ENCODE measurements at places on chromosomes 11 and 22. TPM values are rescaled to one million over a fixed set of nuclear protein-coding genes. Genes with fewer than 3 reads are reported as not detected.

- H3K27me3 ChIP-seq, result no peaks in the 10 kb centered on the region
- no peaks in the 10 kb centered on the region for H3K4me1 ChIP-seq
- H3K4me3 ChIP-seq, result no peak overlapping the region
- DNase-seq, result no peak
- no peaks in the 10 kb centered on the region for H3K36me3 ChIP-seq
- no peak overlapping the region for H3K27ac ChIP-seq
Observed at GRCh38 chr11:82969811-82970210, 68.3 kb downstream of the DDIAS start.

- H3K4me1 ChIP-seq, result peaks cover 6% of the 10 kb centered on the region
- no peaks in the 10 kb centered on the region for H3K27me3 ChIP-seq
- no peaks in the 10 kb centered on the region for H3K36me3 ChIP-seq
- no peak for DNase-seq
Observed at GRCh38 chr11:57596266-57596885, 1.1 kb upstream of the SERPING1 start.

DNA sequence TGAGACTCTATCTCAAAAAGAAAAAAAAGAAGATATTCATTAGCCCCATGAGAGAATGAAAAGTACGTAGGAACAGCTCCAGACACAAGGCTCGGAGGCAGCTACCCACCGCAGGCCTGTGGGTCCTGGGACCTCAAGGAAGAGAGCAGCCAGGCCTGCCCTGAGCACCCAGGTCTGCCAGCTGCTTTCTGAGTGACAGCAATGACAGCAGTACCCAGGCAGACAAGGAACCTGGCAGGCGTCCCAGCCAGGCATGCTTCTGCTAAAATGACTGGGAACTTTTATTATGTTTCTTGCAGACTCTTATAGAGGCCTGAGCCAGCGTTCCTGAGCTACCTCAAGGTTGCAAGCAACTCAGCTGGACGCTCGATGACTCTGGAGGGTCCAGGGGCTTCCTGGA, 31.6 kb downstream of the CPT1A start:
- no peak for DNase-seq
- no peaks in the 10 kb centered on the region for H3K27me3 ChIP-seq
- H3K36me3 ChIP-seq, result 0 out of 2 replicates have a peak, but pooled peaks cover 3% of the 10 kb centered on the region
- H3K4me1 ChIP-seq, result no peaks in the 10 kb centered on the region
- no peak overlapping the region for H3K4me3 ChIP-seq
- H3K27ac ChIP-seq, result no peak overlapping the region

DNA sequence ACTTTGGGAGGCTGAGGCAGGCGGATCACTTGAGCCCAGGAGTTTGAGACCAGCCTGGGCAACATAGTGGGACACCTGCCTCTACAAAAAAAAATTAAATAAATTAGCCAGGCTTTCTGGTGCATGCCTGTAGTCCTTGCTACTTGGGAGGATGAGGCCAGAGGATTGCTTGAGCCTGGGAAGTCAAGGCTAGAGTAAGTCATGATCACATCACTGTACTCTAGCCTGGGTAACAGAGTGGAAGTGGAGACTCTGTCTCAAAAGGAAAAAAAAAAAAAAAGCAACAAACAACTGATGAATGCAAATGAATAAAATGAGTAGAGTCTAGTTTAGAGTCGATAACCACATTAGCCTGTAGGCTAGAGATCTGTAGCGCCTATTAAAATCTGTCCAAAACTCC, 3.9 kb upstream of the BCL2L13 start:
- no peaks in the 10 kb centered on the region for H3K36me3 ChIP-seq
- peak overlapping the region; percentile 85 for H3K27ac ChIP-seq
- no peak for DNase-seq
- no peaks in the 10 kb centered on the region for H3K27me3 ChIP-seq

GRCh38 chr11:69233744-69234570, 60.0 kb upstream of the MYEOV start:
- H3K36me3 ChIP-seq, result no peaks in the 10 kb centered on the region
- no peak overlapping the region for H3K4me3 ChIP-seq
- no peak overlapping the region for H3K27ac ChIP-seq
- no peaks in the 10 kb centered on the region for H3K4me1 ChIP-seq
- DNase-seq, result no peak
- H3K27me3 ChIP-seq, result no peaks in the 10 kb centered on the region

DNA sequence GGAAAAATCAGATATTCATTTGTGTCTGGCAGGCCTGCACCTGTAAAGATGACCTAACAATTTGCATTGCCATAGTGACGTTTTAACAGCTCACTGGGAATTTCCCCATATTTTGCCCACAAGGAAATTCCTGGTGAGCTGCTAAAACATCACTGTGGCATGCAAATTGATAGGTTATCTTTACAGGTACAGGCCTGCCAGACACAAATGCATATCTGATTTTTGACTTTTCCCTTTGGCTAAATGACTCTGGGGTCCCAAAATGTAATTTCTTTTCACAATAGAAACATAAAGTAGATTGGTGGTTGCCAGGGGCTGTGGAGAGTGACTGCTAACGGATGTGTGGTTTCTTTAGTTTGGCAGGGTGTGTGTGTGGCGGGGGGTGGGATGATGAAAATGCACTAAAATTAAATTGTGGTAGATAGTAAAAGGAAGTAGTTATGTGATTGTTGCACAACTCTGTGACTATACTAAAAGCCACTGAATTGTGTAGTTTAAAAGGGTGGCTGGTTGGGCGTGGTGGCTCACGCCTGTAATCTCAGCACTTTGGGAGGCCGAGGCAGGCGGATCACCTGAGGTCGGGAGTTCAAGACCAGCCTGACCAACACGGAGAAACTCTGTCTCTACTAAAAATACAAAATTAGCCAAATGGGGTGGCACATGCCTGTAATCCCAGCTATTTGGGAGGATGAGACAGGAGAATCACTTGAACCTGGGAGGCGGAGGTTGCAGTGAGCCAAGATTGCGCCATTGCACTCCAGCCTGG, 18.5 kb upstream of the FEZ1 start:
- no peaks in the 10 kb centered on the region for H3K27me3 ChIP-seq
- H3K36me3 ChIP-seq, result no peaks in the 10 kb centered on the region
- H3K27ac ChIP-seq, result no peak overlapping the region
- DNase-seq, result no peak
- no peaks in the 10 kb centered on the region for H3K4me1 ChIP-seq

GRCh38 chr11:121773076-121773475, 320.3 kb upstream of the SORL1-AS1 start:
- H3K27ac ChIP-seq, result no peak overlapping the region
- H3K4me3 ChIP-seq, result no peak overlapping the region
- no peaks in the 10 kb centered on the region for H3K4me1 ChIP-seq

Gene F2
- 0.47 TPM for total RNA-seq

Gene PUS3
- 11.9 TPM for total RNA-seq

Gene CRYBB3
- 0.64 TPM for total RNA-seq

Gene DGCR8
- total RNA-seq, result 43.8 TPM

Gene DCHS1
- 0.30 TPM for total RNA-seq

Gene CDON
- 16.9 TPM for total RNA-seq

Gene OR4X1
- not detected for total RNA-seq
